ENCODE measurements at places on chromosomes 6 and 20.

GRCh38 chr6:56868687-56869086 is 86.2 kb upstream of the BEND6 start:
- DNase-seq: no peak

DNA sequence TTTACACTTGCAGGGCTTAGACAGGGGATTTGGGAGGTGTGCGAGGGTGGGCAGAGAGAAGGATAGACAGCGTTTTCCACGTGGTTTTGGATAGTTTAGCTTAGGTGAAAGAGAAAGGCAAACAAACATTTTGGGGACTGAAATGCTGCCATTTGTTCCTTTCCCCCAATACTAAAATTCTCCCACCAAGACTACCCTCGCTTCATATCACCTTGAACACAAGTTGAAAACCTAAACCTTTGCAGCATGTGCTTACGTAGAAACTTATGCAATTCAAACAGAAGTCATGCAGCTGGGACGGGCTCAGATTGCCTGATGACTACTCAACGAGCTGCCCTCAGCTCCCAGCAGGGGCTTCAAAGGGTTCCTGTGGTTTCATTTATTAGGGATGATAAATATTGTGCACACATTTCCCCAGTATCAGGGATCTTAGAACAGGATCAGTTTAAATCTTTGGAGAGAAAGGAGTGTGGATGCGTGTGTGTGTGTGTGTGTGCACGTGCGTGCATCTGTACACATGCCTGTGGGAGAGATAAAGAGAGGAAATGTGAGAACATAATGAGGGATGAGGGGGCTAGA is 77.3 kb downstream of the SLC22A23 start:
- DNase-seq: no peak

DNA sequence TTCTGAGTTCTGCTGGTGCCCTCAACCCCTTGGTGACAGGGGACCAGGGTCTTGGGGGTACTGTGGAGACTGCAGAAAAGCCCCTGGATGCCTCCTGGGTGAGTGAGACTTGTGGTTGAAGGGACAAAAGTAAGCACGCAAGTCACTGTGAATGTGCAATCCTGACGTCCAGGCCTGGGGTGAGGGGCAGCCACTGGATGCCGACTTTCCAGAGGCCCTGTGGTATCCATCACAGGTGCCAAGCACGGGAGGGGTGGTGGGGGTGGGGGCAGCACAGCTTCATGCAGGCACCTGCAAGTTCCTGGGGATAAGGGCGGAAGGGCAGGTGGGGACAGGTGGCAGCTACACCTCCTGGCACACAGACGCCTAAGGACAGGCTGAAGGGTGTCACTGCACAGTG is 20.1 kb upstream of the UBE2V1 start:
- DNase-seq: no peak

DNA sequence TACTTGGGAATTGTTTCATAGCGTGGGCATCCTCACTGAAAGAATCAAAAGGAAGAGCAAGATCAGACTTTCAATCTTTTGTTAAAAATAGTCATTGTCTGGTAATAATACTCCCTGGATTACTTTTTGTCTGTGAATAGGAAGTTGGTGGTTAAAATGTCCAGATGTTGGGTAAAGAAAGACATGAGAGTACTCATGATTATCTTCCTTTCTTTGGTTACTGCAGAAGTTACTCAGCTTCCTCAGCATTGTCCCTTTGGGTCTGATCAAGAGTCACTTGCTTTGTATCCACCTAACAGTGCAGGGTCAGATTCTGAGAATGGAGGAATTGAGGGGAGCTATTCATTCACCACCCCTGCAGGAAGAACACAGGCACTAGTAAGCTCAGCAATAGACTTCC is 54.6 kb downstream of the RIN2 start:
- DNase-seq: no peak

- DNase-seq: no peak
Measured at GRCh38 chr20:16224836-16225235, 348.4 kb downstream of the KIF16B start.

DNA sequence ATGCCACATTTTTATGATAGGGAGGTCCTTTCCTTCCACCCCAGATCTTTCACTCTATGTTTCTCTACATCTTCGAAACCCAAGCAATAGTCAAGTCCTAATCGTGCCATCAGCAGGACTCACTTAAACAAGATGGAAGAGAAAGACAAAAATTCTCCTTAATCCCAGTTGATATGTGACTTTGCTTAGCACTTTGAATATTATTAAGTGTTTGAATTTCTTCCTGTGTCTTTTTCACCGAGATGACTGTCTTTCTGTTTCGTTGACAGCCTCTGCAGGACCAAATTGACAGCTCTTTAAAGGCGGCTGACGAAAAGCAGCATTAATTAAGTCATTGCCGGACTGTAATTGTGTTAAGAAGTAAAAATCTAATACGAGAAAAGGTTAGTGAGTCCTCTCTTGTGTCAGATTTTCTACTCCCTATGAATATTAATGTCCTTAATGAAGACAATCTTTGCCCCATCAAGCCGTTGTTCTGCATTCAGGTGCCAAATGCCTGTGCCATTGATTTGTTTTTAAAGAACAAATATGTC is 208.8 kb upstream of the TSHZ2 start:
- DNase-seq: no peak

- no peak for DNase-seq
Measured at GRCh38 chr6:38091613-38092012, 272.1 kb downstream of the ZFAND3 start.

DNA sequence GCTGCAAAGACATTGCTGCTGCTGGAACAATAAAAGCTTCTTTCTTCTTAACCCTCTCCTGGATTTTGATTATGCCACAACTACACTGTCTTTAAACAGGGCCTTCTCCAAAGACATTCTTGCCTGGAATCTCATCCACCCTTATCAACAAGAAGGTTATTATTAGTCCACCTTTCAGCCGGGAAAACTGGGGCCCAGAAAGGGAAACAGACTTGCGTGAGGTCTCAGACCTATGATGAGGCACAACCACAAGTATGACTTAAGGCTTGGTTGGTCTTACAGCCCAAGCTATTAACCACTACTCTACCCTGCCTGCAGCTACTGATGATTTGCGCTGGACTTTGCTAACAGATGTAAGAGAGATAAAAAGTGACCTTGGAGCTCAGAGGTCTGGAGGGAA is 62.8 kb upstream of the CTNNBL1 start:
- no peak for DNase-seq

GRCh38 chr20:41938353-41938752 is 320.2 kb upstream of the CHD6 start:
- no peak for DNase-seq

GRCh38 chr6:16564436-16564835 is 196.8 kb downstream of the ATXN1 start:
- DNase-seq: no peak

GRCh38 chr6:108969776-108970175 is 121.6 kb downstream of the ARMC2 start:
- DNase-seq: no peak

DNA sequence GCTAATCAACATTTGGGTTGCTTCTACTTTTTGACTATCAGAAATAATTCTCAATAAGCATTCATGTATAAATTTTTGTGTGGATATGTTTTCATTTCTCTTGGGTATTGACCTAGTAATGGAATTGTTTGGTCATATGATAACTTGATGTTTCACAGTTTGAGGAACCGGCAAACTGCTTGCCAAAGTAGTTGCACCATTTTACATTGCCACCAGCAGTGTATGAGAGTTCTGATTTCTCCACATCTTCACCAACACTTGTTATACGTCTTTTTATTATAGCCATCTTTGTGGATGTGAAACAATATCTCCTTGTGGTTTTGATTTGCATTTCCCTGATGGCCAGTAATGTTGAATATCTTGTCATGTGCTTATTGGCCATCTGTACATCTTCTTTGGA is 42.6 kb upstream of the TGM2 start:
- no peak for DNase-seq

DNA sequence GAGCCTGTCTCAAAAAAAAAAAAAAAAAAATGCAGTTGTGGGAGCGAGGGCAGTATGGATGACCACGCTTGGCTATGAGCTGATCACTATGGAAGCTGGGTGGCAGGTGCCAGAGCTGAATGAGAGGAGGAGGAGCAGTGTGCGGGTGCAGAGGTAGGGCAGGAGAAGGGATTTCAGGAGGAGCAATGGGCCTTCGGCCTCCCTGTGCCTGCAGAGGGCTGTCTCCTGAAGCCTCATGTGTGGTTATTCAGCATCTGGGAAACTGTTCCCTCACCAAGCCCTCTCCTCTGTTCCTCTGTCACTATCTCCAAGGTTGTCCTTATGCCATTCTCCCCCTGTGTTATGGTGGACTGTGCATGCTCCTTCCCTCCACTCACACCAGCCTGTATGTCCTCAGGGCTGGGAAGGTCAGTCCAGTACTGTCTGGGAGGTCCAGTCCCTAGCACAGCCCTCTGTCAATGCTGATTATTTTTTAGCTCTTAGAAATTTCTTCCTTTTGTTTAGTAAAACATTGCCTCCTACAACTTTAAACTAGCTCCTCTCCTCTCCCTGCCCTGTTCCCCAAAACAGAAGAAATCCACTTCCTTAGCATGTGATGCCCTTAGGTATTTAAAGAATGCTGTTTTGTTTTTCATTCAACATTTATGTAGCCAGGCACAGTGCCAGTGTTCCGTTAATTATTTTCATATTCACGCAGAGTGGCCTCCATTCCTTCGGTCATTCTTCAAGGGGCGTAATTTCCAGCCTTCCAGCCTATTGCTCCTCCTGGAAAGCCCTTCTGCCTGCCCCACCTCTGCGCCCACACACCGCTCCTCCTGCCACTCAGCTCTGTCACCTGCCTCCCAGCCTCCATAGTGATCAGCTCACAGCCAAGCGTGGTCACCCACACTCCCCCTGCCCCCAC is 48.9 kb downstream of the CNBD2 start:
- DNase-seq: no peak

GRCh38 chr20:53312957-53313356 is 280.7 kb downstream of the ZNF217 start:
- DNase-seq: no peak

GRCh38 chr6:3315841-3316240 is 57.1 kb downstream of the PSMG4 start:
- no peak for DNase-seq

GRCh38 chr20:36519944-36520343 is 21.4 kb upstream of the MYL9 start:
- no peak for DNase-seq

GRCh38 chr6:96611342-96611991 is 48.5 kb downstream of the FHL5 start:
- no peak for DNase-seq

- DNase-seq: no peak
Measured at GRCh38 chr20:50055524-50056083, 57.3 kb downstream of the UBE2V1 start.

DNA sequence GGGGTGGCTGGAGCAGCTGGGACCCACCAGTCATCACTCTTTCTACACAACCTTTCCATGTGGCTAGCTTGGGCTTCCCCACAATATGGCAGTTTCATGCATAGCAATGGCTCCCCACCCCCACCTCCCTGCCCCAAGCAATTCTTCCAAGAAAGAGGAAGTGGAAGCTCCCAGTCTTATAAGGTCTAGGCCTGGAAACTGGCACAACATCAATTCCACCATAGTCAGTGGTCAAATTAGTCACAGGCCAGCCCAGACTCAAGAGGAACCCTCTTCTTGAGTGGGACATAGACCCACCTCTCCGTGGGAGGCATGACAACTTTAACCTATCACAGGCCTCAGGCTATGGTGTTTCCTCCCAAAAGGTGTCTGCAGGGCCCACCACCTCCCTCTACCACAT is 17.7 kb downstream of the TGM6 start:
- no peak for DNase-seq

- no peak for DNase-seq
Measured at GRCh38 chr6:166592821-166593220, 6.3 kb upstream of the RAMACL start.
